Neural progenitor cell (in vitro differentiated cells): ENCODE measurements at places on chromosomes 12 and 14.

DNA sequence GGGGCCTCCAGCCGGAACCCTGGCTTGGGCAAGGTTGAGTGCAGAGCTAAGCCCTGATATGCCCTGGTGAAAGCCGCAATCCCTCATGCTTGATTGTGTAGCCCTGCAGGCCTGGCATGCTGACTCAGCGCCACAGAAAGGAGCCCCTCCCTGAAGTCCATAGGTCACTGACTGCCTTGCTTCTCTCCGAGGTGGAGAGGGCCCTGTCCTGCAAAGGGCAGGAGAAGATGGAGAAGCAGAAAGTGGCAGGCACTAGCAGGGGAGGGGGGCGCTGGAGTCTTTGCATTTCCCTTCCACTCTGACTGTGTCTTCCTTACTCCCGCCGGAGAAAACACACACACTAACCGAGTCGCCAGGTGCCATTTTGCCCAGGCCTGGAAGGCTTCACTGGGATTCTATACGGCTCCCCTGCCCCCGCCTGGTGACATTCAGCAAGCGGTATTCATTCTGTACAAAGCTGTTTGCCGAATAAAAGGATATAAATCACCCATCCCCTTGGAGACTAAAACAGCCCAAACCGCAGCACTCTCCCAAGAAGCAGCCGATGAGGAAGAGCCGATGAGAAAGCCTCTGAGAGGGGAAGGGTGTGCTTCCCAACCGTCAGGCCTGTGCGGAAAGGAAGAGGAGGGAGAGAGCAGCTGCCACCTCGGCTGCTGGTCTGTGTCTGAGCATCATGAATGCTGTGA lies 69.8 kb downstream of the SLC6A12 start:
- DNase-seq: peak; percentile 42

- DNase-seq: no peak
Observed at GRCh38 chr14:52055167-52055566, 13.7 kb downstream of the NID2 start.

DNA sequence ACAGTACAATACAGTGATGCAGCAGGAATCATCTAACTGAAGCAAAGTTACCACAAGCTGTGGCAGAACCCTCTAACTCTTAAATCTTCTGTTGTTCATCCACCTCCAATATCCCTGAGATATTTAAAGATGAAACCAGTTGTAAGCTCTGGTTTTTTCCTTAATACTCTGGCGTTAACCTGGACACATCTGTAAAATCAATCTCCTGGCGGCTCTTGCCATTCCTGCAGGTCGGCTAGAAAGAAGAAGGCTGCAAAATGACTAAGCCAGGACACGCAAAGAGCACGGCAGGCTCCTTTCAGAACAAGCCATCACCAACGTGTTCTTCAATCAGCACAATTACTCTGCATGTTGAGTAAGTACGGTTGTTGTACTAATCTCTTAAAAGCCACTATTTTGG lies 309.3 kb downstream of the MED13L start:
- no peak for DNase-seq

- DNase-seq: peak; percentile 46
Observed at GRCh38 chr14:55707365-55707804, 127.4 kb downstream of the KTN1 start.

GRCh38 chr12:117076410-117077372 lies 22.5 kb downstream of the TESC start:
- DNase-seq: no peak

GRCh38 chr12:119627686-119628085 lies 34.1 kb downstream of the TMEM233 start:
- DNase-seq: no peak

DNA sequence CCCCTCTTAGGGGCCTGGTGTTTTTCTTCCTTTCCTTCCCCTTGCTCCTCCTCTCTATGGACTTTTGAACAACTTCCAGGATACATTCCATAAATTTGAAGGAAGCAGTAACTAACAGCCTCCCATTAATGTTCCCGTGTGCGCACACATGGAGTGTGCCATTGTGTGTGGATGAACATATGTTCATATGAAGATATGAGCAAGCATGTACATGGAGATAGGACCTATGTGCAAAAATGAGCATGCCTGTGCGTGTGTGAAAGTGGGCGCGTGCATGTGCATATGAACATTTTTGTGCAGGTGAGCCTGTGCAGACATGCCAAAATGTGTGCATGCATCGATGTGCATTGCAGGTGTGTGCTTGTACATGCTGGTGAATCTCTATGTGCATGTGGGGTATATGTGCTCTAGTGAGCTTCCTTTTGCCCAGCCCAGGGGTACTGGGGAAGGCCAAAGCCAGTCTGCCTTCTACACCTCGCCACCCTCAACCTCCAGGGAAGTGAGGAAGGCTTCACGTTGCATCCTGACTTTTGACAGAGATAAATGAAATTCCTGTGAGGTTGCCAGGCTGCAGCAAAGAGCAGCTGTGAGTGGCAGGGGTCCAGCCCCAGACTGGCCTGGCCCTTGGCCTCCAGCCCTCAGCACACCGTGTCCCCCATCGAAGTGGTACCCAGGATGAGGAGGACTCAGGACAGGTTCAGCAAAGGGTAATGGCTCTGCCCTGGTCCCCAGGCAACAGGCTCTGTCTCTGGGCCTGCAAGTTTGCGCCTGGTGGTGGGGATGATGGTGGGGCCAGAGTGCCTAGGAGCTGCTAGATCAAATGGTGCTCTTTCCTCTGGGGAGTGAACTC lies 21.1 kb upstream of the PGF start:
- DNase-seq: no peak

- no peak for DNase-seq
Observed at GRCh38 chr12:93358821-93359220, 18.9 kb upstream of the NUDT4 start.

GRCh38 chr12:81094718-81095360 lies 17.0 kb downstream of the ACSS3 start:
- no peak for DNase-seq

- DNase-seq: no peak
Observed at GRCh38 chr12:30930641-30931040, 4.1 kb downstream of the TSPAN11 start.

- DNase-seq: peak; percentile 74
Observed at GRCh38 chr12:121916719-121917118, 1.7 kb upstream of the CFAP251 start.

GRCh38 chr12:114479831-114480230 lies 73.9 kb upstream of the TBX5 start:
- DNase-seq: peak; percentile 53

DNA sequence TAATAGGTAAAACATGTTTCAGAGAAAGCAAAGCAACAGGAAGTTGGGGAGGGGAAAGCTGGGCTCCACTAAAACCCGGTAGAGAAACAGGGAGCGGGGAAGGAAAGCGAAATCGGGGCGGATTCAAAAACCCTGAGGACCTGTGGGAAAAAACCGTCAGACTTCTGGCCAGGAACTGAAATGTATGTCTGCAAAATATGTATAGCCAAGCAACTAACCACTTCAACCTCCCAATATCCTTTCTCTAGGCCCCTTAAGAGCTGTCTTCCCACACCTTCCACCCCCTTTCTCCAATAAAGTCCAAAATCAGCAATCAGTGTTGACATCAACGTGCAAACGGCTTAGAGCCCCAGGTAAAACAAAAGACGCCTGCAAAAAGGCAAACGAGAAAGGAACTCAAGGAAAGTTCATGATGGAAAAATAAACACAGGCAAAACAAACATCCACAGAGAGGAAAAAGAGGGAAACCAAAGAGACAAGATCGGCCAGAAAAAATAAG lies 32.8 kb downstream of the SIX1 start:
- no peak for DNase-seq

GRCh38 chr14:63543826-63544406 lies 739 bp upstream of the PPP2R5E start:
- peak; percentile 72 for DNase-seq

DNA sequence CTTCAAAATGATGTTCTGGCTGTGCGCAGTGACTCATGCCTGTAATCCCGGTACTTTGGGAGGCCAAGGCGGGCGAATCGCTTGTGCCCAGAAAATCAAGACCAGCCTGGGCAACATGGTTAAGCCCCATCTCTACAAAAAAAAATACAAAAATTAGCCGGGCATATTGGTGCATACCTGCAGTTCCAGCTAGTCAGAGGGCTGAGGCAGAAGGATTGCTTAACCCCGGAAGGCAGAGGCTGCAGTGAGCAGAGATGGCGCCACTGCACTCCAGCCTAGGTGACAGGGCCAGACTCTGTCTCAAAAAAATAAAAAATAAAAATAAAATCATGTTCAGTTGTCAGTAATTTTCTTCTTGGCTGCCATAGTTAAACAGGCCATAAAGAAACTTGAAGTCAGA lies 245.9 kb upstream of the USP15 start:
- DNase-seq: no peak

- no peak for DNase-seq
Observed at GRCh38 chr12:20260851-20261250, 107.5 kb upstream of the PDE3A start.

DNA sequence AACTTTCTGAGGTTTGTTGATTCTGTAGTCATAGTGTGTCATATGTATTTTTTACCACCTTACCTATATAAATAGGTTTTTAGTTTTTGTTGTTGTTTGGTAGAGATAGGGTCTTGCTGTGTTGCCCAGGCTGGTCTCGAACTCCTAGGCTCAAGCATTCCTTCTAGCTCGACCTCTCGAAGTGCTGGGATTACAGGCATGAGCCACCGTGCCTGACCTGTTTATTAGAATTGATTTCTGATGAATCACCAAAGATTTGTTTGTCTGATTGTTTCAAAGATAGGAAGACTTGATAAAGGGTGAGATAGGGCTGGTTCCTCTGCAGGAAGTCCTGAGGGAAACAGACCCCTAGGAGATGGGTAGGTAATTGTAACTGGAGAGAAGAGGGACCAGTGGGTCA lies 481.6 kb downstream of the PCNX1 start:
- no peak for DNase-seq

DNA sequence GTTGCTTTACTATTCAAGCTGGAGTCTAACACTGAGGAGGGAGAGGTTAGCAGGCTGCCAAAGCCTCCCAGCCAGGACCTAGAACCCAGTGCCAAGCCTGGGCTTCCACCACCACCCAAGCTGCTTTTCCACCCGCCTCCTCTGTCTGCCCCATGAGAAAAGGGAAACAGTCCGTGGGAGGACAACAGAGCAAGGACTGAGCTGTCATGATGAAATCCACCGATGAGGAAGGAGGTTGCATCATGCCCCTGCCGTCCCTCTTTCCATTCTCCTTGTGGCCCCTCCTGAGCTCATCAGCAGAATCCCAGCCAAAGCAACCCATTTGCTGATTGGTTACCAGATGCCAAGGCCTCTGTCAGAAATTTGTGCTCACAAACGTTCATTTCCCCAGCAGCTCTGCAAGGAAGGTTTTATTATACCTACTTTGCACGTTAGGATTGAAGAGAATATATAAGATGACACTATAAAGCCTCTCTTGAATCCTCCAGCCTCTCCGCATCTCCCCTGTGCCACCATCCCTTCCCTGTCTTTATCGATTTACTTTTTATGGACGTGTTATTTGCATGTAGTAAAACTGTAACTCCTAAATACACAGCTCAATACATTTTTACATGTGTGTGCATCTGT lies 6.3 kb upstream of the SERPINA1 start:
- DNase-seq: no peak

DNA sequence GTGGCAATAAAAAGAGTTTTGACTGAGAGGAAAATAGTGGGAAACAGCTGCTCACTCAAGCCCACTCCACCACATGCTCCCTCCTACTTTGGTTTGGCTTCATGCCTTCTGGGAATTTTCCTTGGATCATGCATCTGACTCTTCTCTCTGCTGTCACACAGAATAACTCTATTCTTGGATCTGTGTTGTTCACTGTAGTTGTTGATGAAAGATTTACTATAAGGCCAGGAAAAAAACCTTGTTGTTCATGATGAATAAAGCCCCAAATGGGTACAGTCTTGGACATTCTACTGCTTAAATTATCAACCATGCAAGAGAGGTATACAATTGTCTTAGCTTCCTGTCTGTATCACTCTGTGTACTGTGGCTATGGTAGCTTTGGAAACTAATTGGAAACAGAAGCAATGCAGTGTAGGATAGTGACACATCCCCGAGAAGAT lies 70.5 kb downstream of the TMX1 start:
- DNase-seq: no peak

DNA sequence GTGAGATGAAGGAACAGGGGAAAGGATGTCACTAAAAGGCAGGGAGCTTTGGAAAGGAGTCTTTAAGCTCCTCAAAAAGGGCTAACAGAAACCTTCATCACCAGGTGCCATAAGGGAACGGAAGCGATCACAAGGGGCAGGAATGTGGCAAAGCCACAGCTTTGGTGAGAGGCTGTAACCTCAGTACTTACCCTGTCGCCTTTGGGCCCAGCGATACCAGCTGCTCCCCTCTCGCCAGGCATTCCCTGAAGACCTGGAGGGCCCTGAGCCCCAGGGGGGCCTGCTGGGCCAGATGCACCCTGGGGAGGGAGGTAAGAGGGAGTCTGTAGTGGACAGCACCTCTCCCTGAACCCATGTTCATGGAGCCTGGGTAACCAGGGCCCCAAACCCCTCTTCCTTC lies 18.9 kb downstream of the TMEM106C start:
- DNase-seq: no peak

- no peak for DNase-seq
Observed at GRCh38 chr14:89700801-89701200, 253.7 kb downstream of the EFCAB11 start.

GRCh38 chr14:60757567-60758002 lies 23.0 kb downstream of the MNAT1 start:
- DNase-seq: no peak

GRCh38 chr14:100791348-100791735 lies 34.6 kb upstream of the MEG3 start:
- no peak for DNase-seq

GRCh38 chr12:131356485-131357184 lies 354.3 kb upstream of the SFSWAP start:
- DNase-seq: no peak

- DNase-seq: no peak
Observed at GRCh38 chr14:94138251-94138650, 8.8 kb upstream of the IFI27L2 start.

GRCh38 chr14:54209511-54210250 lies 187.1 kb upstream of the CDKN3 start:
- no peak for DNase-seq

DNA sequence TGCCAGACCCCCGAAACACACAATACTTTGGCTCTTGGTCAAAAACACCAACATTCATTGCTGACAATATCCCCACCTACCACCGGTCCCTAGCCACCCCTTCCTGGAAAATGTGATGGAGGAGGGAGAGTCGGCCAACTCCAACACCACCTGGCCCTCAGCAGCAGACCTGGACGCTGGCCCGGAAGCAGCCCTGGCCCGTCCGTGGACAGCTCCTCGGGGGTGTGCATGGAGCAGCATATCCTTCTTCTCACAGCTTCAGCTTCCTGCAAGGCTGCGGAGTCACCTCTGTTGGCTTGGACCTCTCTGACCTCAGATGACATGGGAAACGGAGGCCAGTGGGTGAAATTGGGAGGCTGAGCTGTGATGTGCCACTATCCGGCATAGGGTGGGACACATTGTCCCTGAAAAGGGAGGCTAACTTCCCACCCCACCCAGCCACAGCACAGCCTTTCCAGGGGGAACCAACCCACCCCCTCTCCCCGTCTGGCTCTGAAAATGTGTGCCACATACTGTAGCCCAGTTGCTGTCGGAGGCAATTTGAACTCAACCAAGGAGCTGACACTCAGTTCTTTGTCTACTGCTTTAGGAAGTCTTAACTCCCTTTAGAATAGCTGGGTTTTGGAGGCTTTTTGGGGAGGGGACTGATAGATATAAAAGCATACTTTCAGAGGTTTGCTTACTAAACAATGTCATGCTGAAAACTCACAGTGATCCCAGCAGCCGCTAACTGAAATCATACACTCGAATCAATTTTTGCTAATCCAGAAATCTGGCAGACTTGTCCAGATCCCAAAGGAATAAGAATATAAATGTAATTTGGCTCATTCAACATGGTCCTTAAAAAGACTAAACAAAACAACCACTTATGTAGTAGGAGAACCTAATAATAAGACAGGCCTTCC lies 43.1 kb upstream of the LTA4H start:
- no peak for DNase-seq
